AG20443 (cell line): ENCODE measurements at places on chromosomes 2 and 18.

DNA sequence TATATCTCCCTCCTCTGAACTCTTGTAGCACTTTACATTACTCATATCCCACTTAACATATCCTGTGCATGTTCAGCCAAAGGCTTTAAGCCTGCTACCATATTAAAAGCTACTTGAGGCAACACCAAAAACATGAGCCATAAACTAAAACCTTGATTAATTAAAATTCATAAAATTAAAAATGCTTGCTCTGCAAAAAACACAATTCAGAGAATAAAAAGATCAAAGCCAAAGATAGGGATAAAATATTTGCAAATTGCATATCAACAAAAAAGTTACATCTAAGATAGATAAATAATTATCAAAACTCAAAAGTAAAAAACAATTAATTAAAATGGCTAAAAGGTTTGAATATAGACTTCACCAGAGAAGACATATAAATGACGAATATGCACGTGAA lies 495.4 kb upstream of the PIK3C3 start:
- DNase-seq = no peak

DNA sequence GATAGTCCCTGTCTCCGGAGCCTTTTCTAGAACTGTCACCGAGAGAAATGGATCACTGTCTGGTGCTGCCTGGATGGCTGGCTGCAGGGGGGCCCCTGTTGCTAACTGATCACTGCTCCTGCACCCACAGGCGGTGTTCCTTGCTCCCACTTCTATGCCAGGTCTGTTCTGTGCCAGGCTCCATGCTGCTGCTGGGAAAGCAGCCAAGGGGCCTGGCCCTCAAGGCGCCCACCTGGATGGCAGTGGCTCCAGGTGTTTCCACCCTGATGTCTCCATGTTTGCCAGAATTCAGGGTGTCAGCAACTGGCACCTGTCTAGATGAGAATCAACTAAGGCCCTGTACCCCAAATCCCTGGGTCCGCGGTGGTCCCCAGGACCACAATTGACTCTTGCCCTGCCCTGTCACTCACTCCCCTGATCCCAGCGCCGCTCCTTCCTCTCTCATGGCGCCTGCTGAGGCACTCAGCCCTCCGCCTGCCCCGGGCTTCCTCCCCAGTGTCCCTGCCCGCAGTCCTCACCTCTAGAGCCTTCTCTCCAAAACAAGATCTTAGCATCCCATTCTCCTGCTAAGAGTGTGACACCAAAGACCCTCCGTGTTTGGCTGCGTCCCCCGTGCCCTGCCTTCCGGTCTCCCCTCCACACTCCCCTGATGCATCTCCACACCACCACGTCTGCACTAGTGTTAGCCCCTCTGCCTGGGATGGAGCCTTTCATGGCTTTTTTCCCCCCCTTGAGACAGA lies 72.5 kb upstream of the OTOF start:
- DNase-seq = no peak

DNA sequence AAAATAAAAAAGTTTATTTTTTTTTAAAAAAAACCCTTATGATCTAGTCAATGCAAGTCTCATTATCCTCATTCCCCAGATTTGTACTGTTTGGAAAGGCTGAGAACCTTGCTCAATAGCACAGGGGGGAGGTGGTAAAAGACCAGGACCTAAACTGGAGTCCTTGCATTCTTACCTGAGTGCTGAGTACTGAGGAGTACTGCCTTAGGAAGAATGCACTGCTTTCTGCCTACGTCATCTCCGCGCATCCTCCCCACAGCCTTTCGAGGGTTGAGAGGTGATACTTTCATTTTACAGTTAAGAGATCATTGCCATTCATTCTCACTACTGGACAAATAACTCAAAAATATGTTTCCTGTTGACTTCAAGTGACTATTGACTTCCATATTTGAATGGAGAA lies 73.8 kb downstream of the MAP3K20 start:
- no peak for DNase-seq

DNA sequence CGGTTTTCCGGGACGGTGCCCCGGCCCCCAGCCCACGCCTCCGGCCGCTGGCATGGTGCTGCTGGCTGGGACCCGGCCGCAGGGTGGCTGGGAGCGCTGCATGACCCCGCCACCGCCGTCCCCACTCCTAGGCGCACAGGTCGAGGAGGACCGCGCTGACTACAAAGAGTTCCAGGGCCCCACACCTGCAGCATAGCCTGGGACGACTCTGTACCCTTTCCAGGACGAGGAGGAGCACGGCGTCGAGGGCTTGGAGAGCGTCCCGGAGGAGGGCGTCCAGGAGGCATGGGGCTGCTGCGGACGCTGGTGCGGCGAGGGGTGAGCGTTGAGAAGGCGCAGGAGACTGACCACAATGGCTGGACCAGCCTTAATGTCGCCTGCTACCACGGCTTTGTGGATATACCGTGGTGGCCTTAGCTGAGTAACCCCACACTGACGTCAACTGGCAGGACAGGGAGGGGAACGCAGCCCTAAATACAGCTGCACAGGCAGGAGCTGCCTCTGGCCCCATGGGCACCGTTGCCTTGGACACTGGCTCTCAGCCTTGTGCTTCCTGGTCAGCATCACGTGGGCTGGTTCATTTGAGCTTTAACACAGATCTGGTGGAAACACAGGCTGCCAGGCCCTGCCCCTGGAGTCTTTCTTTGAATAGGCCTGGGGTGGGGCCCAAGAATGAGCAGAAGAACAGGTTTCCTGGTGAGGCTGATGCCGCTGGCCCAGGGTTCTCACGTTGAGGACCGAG lies 40.9 kb upstream of the TRIM43B start:
- DNase-seq = no peak

GRCh38 chr18:70578480-70578879 lies 289.6 kb downstream of the SOCS6 start:
- DNase-seq = no peak

GRCh38 chr2:204177977-204178522 lies 241.5 kb downstream of the ICOS start:
- peak; percentile 32 for DNase-seq

- no peak for DNase-seq
Measured at GRCh38 chr2:168443818-168444217, 12.3 kb upstream of the CERS6 start.

DNA sequence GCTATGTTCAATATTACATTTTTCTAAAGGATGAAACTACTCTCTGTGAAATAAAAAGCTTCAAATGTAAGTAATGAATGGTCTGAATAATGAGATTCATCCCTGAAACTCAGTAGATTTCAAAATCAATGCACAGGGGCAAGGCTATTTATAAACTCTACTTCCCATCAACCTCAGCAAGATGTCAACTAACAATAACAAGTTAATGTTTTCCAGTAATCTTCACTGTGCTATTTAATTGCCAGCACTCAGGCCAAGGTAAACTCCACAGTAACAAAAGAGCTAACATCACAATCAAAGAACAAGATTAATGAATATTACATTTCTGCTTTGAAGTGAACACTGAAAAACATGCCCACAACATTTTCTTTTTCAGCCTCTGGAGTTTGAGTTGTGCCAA lies 144.3 kb upstream of the ZFP36L2 start:
- no peak for DNase-seq

GRCh38 chr2:33011941-33012340 lies 65.2 kb downstream of the LTBP1 start:
- DNase-seq = no peak

DNA sequence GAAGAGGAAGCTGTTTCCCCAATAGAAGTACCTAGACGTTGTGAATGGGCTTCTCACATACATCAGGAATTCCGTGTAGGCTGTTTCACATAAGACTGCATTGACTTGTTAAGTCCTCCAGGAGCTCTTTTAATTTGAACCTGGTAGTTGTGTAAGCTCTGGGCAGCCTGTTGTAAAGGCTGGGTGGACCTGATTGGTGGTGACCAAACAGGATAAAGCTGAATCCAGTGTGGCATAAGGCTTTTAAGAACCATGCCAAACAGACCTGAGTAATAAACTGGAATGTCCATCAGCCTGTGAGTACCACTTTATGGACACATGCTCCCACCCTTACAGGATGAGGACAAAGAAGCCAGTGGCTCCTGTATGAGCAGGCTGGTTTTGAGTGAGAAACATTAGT lies 24.1 kb downstream of the RMND5A start:
- no peak for DNase-seq

DNA sequence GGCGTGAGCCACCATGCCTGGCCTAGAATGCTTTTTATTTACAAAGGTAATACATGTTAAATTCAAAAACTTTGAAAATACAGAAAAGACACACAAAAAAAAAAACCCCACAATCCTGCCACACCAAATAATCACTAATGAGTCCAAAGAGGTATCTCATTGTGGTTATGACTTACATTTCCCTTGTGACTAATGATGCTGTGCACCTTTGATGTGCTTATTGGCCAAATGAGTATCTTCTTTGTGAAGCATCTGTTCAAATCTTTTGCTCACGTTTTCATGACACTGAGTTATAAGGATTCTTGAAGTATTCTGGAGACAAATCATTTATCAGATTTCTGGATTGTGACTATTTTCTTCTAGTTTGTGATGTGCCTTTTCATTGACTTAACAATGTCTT lies 6.4 kb upstream of the NLRC4 start:
- no peak for DNase-seq

DNA sequence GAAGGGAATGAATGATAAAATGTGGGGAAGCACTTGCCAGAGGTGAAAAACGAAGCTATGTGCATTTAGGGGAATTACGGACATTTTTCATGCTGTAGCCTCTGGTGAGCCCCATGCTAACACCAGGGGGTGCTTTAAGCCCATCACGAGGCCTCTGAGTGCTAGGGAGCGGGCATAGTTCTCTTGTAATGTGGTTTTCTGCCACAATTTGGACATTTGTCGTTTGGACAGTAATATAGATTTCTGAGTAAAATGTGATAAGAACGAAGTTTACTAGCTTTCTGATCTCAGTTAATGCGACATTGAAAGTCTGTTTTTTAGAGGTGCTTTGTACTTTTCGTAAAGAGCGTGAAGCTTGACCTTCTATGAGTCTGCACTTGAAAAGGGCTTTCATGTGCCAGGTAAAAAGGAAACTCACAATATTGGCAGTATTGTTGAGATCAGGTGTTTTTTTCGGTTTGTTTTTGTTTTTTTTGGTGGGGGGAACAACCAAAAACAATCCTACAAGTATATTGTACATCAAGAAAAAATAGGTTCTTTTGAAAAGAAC lies 50.6 kb downstream of the TRAF3IP1 start:
- peak; percentile 84 for DNase-seq

DNA sequence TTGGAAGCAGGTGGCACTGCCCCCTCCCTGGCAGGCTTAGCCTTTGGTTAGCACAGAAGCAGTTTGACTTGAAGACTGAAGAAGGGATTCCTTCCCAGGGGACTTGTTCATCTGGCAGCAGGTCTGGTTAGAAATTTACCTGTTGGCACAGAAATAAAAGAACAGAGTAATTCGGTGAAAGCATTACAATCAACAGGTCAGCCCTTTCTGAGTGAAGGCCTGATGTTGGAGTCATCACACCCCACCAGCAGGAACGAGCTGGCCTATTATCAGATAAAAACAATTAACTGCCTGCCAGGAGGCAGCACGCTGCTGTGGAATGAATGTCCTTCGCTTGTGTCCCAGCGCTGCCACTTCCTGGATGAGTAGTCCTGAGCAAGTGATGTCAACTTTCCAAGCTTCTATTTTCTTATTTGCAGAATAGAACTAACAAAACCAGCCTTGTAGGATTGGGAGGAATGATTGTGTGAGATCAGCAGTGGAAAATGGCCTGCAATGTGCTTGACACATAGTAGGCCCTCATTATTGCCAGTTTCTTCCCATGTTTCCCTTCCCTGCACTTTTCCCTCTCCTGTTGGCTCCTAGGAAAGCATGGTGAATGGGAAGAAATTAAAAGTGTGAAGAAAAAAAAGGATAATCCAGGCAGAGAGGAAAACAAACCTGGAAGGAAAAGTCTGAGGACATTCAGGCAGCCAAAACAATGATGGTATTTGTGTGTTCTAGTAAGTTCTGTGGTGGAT lies 29.0 kb downstream of the LGALSL start:
- peak; percentile 63 for DNase-seq

- DNase-seq = no peak
Measured at GRCh38 chr2:187956906-187957534, 334.7 kb upstream of the GULP1 start.

DNA sequence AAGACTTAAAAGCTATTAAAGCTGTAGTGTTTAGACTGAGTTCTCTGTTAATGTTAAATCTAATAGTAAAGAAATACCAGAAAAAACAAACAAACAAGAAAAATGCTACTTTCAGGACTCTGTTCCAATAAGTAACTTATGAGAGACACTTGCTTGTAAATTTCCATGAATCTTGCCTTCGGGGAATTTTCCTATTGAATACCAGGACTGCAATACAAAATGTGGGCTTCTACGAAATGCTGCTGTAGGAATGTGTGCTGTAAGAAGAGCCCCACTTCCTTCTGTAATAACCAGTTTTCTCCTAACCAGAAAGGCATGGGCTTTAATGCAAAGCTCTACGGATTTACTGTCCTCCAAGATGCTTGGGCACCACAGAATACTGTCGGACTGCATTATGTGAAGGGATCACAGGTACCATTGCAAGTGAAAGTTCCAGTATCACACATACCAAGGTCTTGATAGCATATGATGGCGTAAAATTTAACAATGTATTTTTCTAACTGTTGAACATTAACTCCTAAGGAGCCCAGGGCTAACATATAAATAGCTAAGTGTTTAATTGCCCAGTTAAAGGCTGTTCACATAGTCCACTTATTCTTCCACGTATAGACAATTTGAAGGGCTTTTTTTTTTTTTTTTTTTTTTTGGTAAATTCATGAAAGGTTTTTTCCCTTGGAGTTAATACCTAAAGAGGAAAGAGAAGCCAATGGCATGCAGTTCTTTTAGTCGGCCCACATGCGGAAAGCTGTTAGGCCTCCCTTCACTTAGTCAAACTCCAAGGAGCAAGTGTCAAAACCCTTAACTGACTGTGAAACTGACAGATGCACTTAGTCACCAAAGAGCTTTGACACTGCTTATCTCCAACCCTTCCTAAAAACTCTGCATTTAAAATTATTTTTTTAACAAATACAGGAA lies 564.0 kb upstream of the POU3F3 start:
- no peak for DNase-seq

GRCh38 chr2:192307530-192307929 lies 112.8 kb upstream of the TMEFF2 start:
- DNase-seq = no peak

- DNase-seq = no peak
Measured at GRCh38 chr2:163044114-163044513, 205.5 kb upstream of the KCNH7 start.

DNA sequence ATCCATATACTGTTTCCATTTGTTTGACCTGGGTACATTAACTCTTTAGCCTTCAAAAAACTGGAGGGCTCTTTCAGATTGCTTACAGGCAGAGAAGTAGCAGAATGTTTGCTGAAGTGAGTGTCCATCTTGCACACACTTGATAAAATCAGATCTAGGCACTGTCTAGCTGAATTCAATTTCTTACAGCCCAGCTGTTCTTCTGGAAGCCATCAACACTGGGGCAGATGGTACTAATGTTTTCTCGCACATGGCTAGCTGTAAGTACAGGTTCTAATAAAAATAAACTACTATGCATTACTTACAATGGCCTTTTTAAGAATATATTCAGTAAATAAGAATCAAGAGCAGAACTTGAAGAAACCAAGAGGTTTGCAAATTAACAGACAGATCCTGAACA lies 175.9 kb downstream of the NBAS start:
- DNase-seq = no peak
